Left kidney (tissue), 8 donors: ENCODE measurements at places on chromosomes 2 and 18.

GRCh38 chr2:190678444-190679162, 29.7 kb downstream of the NAB1 start:
- no peak for DNase-seq

- DNase-seq: no peak
Observed at GRCh38 chr2:76027761-76028160, 317.0 kb upstream of the GCFC2 start.

- no peak for DNase-seq
Observed at GRCh38 chr18:28691496-28691840, 514.5 kb upstream of the CDH2 start.

DNA sequence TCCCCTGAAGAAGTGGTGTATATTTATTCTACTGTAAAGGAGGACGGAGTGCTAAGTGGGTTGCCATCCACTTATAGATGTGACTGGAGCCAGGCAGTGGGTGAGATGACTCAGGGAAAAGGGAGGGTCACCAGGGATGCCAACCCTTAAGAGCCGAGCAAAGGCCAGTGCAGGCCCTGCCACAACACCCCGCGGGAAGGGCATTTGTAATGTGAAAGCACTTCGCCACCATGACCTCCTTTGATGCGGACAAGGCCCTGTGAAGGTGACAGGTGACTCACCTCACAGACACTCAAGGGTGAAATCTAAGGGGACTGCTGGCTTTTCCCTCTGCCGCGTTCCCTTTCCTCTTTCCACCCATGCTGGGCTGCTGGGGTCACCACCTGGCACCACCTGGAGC, 50.2 kb upstream of the MRPL33 start:
- no peak for DNase-seq

GRCh38 chr2:110743600-110743999, 11.2 kb downstream of the ACOXL start:
- no peak for DNase-seq

DNA sequence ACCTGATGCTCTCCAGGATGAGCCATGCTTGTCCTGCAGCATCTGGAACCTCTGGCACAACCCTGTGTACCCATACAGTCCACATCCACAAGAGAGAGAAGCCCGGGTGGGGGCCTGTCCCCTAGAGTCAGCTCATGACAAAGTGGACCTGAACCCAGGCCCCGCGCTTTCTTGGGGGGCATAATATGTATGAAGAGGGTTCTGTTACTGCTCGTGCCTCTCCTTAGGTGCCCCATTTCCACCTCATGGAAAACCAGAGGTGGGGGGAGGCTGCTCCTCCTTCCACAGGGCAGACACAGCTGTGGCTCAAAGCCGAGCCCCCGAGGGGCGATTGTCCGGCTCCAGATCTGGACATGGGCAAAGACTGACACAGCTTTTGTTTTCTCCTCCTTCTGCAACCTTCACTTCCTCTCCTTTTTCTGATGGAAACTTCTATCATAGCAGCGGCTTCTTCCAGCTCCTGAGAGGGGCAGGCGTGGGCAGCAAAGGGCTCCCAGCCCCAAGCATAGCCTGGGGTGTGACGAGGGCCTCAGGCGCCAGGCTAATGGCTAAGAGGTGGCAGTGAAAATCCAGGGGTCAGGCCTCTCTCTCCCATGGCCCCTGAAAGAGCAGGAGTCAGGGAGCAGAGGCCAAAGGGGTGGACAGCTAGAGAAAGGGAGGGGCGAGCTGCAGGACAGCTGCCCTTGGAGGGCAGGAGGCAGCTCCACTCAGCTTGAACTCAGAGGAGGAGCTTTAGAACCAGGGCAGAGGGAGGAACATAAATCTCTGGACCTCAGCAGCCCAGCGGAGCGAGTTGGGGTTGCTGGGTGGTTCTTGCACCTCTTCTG, 155.5 kb downstream of the ZFP36L2 start:
- DNase-seq: no peak

- DNase-seq: no peak
Observed at GRCh38 chr2:196324211-196324610, 152.8 kb upstream of the STK17B start.

GRCh38 chr2:23042216-23042906, 342.6 kb upstream of the KLHL29 start:
- no peak for DNase-seq

- DNase-seq: no peak
Observed at GRCh38 chr2:149161481-149162225, 123.2 kb downstream of the LYPD6B start.

GRCh38 chr2:121429119-121429903, 101.4 kb upstream of the RNU4ATAC start:
- DNase-seq: no peak

DNA sequence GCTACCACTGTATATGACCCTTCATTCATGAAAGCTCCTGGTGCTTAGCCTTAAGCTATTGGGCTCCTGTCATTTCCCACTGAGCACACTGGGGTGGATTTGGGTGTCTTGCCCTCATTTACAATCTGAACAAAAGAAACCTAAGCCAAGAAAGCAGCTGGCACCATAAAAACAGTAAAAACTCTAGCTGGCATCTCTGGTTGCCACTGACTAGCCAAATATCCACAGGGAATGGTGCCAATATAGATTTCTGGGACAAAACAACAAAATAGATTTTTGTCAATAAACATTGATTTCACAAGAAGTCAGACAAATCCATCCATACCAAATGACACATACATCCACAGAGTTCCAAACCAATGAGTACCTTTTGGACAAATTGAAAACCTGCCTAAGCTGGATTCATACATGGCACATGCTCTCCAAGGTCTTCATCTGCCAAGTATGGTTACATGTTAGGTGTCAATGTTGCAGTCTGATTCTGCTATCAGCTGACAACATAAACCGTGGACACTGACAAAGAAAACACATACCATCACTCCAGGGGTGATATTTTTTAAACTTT, 1081.5 kb upstream of the ZEB2 start:
- no peak for DNase-seq

- DNase-seq: no peak
Observed at GRCh38 chr18:31741097-31741735, 19.5 kb downstream of the SLC25A52 start.

- no peak for DNase-seq
Observed at GRCh38 chr18:75131381-75132000, 77.4 kb downstream of the PTGR3 start.

GRCh38 chr2:235639885-235640284, 146.0 kb downstream of the AGAP1 start:
- DNase-seq: no peak

DNA sequence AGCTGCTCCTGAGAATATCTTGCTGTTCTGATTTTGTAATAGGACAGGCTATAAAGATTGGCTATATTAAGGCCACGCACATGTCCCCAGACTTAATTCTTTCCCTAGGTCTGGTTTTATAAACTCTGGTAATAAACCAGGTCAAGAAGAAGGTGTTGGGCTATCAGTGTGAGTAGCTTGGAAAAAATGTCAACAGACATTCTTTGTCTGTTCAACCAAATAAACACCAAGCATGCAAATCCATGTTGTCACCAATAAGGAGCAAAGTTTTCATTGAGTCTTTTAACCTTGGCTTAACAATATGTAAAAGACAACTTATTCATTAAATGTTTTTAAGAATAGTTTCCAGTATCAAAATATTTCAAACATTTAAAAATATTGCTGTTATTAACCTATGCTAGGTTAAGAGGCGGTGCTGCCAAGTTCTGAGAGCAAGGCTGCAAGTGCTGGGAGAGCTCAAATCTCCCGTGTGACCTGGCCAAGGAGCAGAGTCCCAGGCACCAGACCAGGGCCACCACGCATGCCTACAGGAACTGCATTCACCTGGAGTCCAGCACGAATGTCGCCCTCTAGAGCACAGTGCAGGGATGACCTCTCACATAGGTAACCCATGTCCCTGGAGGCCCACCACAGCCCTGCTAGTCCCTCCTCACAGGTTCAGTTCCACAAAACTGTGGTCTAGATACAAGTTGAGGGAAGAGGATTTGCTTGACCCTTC, 120.5 kb upstream of the POU3F3 start:
- no peak for DNase-seq

- no peak for DNase-seq
Observed at GRCh38 chr2:101109451-101110118, 41.6 kb downstream of the TBC1D8 start.

DNA sequence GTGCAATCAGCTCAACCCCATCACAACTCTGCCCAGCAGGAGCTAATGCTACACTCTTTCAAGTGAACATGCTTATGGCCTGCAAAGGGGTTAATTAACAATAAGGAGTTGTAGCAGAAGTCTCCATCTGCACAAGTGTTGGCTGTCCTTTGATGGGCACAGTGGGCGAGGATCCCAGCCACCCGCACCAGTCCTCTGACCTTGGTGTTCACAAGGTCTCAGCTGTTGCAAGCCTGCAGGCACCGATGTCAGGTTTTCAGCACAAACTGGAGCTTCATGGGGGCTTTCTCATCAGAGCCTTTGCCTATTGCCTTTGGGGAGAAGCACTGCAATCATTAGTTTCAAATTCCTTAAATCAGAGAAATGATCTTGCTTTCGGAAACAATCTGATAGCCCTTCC, 60.9 kb upstream of the TMEM178A start:
- no peak for DNase-seq

- no peak for DNase-seq
Observed at GRCh38 chr2:198382811-198383210, 578.4 kb downstream of the PLCL1 start.

GRCh38 chr2:38465789-38466127, 88.7 kb upstream of the ATL2 start:
- DNase-seq: no peak

- no peak for DNase-seq
Observed at GRCh38 chr2:164600763-164601162, 20.5 kb downstream of the GRB14 start.

- no peak for DNase-seq
Observed at GRCh38 chr2:43225788-43226557, 433 bp downstream of the ZFP36L2 start.

DNA sequence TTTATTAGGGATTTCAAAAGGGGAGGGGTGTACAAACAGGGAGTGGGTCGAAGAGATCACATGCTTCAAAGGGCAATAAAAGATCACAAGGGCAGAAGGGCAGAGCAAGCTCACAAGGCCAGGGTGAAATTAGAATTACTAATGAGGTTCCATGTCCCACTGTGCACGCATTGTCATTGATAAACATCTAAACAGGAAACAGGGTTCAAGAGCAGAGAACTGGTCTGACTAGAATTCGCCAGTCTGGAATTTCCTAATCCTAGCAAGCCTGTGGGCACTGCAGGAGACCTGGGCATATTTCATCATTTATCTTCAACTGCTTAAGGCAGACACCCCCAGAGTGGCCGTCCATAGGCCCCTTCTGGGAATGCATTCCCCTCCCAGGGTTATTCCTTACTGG, 408.2 kb downstream of the ZNF804A start:
- no peak for DNase-seq

DNA sequence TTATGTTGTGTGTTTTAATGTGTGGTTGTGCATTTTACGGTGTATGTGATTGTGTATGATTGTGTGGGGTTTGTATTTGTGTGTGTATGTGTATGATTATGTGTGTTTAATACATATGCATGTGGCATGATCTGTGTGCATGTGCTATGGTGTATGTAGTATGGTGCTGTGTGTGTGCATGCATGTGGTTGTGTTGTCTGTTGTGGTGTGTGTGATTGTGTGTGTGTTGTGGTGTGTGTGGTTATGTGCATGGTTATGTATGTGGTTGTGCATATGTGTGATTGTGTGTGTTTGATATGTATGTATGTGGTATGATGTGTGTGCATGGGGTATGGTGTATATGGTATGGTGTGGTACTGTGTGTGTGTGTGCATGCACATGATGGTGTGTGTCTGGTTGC, 148.1 kb upstream of the AGAP1 start:
- DNase-seq: no peak

- no peak for DNase-seq
Observed at GRCh38 chr2:132279930-132280615, 118.3 kb upstream of the ANKRD30BL start.

DNA sequence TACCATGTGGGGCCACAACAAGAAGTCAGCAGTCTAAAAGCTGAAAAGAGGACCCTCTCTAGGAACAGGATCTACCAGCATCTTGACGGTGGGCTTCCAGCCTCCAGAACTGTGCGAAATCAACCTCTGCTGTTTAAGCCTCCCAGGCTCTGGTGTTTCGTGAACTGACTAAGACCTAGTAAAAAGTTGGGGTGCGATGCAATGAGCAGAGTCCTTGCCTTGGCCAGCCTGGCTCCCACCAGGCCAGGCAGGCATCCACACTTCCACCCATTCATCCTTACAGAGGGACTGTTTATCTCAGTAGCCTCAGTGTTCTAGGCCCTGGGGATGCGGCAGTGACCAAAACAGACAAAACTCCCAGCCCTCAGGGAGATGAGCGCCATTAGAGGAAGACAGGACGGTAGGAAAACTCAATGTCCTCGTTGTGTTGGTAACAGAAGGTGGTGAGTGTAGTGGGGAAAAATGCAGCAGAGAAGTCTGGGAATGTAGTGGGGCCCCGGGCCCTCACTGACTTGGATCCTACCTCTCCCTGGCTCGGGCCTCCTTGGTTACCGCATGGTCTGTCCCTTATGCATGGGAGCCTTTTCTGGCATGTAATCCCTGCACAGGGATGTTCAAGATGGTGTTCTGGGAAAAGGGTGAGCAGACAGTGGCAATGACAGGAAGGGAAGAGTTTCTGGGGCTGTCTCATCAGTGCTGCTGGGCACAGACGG, 271.8 kb upstream of the HS6ST1 start:
- no peak for DNase-seq

- DNase-seq: no peak
Observed at GRCh38 chr2:168697668-168698121, 104.7 kb upstream of the NOSTRIN start.

DNA sequence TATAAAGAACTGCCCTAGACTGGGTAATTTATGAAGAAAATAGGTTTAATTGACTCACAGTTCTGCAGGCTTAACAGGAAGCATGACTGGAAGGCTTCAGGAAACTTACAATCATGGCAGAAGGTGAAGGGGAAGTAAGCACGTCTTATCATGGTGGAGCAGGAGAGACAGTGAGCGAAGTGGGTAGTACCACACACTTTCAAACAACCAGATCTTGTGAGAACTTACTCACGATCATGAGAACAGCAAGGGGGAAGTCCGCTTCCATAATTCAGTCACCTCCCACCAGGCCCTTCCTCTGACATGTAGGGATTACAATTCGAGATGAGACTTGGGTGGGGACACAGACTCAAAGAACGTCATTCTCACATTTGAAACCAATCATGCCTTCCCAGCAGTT, 260.1 kb upstream of the FAM98A start:
- DNase-seq: no peak

DNA sequence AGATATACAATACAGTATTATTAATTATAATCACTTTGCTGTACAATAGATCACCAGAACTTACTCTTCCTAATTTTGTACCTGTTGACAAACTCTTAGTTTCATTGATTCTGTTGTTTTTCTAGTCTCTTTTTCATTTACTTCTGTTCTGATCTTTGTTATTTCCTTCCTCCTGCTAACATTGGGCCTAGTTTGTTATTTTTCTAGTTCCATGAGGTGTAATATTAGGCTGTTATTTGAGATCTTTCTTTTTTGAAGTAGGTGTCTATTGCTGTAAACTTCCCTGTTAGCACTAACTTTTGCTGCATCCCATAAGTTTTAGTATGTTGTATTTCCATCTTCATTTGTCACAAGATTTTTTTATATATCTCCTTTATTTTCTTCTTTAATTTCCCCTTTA, 55.1 kb downstream of the LIMS1 start:
- DNase-seq: no peak

GRCh38 chr2:62304429-62305417, 108.8 kb downstream of the B3GNT2 start:
- no peak for DNase-seq
